Activated T-cell treated with anti-CD3 and anti-CD28 coated beads, Interleukin-2, amount 50 U/mL, for 1 hour (primary cell): ENCODE measurements at places on chromosomes 13 and 19.

- no peak for DNase-seq
Observed at GRCh38 chr19:36605877-36606478, 865 bp downstream of the ZNF382 start.

DNA sequence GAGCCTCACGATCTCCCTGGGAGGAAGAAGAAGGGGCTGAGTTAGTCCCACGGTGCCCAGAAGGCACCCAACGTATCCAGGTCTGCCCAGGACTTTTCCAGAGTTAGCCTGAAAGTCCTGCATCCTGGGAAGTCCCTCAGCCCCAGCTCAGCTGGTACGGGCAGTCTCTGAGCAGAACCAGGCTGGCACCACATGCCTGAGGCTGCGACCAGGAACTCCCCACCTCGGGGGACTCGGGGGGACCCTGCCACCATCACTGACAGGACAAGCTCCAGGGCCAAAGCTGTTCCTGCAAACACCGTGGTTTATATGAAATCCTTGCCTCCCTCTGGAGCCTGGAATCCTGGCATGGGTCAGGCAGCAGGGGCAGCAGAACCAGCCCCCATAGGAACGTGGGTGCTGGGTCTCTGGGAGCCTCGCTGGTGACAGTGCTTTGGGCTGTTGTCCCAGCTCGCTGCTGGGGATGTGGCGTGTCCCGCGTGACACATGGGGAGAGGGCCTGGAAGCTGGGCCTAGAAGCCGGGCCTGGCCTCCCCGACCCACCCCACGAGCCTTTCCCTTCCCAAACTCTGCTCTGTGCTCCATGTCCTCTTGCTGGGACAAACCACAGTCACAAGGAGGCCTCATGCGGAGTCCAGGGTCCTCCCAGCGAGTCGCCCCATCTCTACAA lies 55.5 kb downstream of the GNG7 start:
- DNase-seq: no peak

DNA sequence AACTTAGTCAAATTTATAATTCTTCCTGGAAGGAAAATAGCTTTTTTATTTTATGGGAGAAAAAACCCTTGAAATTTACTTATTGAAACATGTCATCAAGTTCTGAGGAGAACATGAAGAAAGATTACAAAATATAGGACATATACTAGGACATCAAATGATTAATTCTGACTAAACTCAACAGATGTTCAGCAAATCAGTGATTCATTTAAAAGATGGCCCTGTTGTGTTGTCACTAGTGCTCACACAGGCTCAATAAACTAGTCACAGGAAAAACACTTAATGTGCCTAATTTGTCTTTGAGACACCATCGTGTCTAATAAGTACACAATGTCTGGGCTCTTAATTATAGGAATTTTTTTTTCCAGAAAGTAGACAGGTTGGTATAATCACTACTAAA lies 223.8 kb upstream of the TMTC4 start:
- no peak for DNase-seq

- DNase-seq: no peak
Observed at GRCh38 chr13:63435667-63436324, 2020.1 kb upstream of the PCDH20 start.

GRCh38 chr13:59211606-59212005 lies 952.1 kb downstream of the DIAPH3 start:
- DNase-seq: no peak

- no peak for DNase-seq
Observed at GRCh38 chr13:24659239-24659638, 21.0 kb upstream of the ATP12A start.

GRCh38 chr13:112713517-112714253 lies 23.8 kb downstream of the ATP11A start:
- no peak for DNase-seq

DNA sequence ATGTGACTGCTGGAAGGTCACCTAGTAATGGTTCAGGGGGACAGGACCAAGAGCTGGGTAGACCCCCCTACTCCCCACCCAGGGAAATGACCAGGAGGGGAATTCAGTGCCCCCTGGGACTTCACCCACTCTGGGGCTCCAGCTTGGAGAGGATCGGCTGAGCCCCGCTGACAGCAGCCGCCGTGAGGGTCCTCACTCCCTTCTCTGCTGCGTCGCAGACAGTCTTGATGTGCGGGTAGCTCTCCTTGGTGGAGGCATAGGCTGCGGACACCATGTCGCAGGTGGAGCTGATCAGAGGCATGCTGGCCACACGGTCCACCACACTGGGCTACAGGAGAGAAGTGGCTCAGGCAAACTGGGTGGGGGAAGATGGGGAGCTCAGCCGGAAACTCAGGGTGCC lies 7.8 kb downstream of the PLIN3 start:
- DNase-seq: no peak
